ENCODE measurements at places on chromosomes 5 and 9.
A peak's percentile ranks its signal among the peaks of the same experiment; 100 is the strongest.

DNA sequence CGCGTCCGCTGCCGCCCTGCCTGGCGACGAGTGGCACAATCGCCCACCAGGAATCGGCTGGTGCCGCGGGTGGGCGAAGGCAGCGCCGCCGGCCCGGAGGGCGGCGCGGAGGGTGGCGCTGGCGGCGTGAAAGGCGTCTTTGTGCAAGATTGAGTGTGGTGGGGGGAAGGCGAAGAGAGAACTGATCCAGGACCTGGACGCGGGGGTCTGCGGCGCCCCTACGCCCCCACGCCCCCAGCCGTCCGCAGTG lies 4.6 kb upstream of the RGMB start:
- DNase-seq = no peak

DNA sequence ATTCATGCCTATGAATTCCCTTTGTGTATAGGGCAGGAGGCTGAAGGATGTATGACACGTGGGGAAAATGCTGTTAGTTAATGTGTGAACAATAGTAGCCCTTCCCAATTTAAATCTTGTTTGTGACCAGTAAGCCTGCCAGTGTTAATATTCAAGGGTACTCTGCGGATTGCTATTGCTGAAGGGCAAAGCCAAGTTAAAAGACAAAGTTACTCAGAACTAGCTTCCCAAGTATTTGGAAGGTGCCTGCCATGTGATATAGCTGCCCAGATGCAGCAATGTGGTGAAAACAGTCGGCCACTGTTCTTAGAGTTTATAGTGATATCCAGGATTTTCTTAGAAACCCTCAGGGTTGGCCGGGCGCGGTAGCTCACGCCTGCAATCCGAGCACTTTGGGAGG lies 34.6 kb downstream of the MARVELD2 start:
- DNase-seq = no peak

- DNase-seq = no peak
These were observed 70.1 kb upstream of the FSTL4 start for GRCh38 chr5:133682451-133682850.

- no peak for DNase-seq
These were observed 11.6 kb downstream of the C9orf57 start for GRCh38 chr9:72048850-72049249.

DNA sequence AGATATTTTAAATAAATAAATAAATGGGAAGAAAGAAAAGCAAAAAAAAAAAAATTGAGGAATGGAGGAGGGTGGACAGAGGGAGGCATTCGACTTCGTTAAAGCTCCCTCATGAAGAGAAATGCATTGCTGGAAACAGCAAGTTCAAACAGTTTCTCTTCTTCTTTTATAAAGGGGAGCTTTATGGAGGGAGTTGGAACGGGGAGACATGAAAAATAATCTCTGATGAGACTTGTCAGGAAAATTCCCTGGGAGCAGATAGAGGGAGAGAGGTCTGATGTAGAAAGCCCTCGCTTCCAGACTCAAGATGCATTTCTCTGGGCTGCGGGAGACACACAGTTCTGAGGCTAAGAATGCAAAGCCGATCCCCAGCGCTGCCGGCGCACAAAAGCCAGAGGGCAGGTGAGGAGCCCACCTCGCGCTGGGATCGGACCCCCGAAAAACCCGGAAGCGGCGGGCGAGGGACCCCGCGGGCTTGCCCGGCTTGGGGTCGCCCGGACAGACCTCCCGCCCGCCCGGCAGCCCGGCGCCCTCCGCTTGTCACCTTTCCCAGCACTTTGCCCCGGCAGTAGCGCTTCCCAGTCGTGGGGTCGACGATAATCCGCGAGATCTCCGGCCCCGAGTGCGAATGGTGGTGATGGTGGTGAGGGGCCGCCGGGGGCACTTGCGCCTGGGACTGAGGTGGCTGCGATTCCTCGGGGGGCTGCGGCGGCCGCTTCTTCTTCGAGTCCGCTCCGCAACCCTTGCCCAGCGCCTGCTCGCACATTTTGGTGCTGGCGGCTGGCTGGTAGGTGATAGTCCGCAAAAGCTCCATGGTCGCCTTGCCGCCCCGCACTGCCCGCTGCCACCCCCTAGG lies 512 bp downstream of the PLK2 start:
- no peak for DNase-seq

DNA sequence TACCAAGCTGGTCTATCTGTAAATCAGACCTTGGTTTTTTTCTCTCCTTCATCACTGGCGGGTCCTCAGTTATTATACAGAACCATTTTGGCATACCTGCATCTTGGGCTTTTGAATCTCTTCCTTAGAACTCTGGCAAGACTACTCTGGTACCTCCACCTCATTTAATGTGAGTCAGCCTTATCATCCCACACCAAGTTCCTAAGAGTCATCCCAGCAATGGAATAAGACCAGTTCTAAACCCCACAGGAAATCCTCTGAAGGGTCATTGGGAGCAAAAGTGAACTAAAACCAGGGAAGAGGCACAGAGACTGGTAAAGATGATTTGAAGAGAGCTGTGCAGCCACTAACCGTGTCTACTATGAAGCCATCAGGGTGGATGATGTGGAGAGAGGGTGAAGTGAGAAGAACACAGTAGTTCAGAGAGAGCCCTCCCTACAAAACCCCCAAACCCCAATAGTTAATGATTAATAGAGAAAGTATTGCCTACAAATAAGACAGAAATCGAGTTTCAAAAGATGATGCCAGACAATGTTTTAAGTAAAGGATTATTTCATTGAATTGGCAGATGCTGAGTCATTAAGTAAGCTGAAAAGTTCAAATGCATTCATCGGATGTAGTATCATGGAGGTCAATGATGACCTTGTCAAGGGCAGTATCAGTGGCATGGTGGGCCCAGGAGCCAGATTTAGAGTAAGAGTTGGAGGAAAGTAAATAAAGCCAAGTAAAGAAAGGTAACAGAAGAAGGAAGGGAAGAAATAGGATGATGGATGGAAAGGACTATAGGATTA lies 85.4 kb downstream of the PCSK1 start:
- no peak for DNase-seq

DNA sequence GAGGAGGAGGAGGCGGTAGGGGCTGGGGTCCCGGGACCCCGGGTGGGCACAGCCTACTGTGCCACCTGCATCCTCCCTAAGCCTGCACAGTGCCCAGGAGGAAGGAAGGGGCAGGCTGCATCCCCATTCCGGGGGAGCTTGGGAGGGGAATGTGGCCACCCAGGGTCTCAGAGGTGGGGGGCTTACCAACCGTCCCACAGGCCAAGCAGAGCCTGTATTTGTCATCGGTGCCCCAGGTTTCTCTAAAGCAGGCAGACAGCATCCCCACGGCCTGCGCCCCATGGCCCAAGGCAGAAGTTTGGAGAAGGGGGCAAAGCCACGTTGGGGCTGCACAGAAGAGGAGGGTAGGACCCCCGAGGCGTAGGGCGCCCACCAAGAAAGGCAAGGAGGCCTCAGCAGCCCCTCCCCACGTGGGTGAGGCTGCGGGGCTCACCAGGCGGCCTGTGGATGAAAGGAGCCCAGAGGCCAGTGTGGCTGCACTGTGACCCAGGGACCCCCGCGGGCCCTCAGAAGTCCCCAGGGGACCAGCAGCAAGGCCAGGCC lies 507 bp upstream of the GPSM1 start:
- DNase-seq = no peak

- no peak for DNase-seq
These were observed 173.4 kb downstream of the DNAH5 start for GRCh38 chr5:13771011-13771571.

DNA sequence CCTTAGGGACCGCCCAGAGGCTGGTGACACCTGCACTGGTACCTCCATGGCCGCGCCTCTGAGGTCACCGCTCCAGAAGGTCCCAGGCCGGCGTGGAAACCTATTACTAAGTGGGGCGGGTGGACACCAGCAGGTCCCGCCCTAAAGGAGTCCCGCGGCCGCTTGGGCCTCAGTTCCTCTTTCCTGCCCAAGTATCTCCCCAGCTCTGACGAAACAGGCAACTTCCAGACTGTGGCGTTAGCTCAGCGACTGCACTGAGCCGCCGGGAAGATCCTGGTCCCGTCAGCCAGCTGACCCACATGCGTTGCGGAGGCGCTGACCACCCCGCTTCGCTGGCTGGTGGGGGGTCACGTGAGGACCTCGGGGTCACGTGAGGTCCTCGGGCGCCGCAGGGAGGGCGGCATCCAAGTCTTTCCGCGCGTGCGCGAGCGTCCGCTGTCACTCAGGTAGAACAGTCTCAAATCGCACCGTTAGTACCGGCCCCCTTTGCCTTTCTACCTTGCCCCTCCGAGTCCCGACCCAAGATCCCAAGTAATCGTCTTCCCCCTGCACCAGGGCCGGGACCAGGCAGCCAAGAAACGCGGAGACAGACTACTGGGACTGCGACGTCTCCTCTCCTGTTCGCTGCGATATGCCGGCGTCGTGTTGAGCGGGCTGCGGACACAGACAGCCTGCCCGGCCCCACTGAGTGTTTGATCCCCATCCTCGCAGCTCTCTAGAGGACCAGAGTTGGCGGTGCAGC lies 53.7 kb upstream of the KDM4C start:
- peak; percentile 68 for DNase-seq

DNA sequence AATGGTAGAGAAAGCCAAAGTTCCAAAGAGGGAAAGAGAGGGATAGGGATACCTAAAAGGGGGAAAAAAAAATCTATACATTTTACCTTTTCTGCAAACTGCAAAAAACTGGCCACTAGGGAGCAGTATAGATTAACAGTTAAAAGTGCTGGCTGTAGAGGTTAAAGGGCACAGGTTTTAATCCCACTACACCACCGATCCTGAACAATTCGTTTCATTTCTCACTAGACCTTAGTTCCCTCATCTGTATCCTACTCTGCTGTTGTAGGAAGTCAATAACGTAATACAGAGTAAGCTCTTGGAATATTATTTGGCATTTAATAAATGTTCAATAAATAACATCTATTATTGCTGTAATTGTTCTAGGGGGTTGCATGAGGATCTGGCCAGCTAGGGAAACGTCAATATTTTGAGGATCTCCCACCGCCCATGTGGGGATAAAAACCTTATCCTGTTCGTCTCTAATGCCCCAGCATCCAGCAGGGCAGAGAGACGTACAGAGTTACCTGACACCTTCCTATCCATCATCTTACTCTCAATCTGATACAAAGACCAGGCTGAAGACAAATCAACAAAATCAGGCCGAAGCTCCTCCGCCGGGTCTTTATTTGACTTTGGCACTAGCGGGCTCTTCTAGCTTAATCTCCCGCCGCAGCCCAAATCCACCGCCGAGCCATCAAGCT lies 757 bp downstream of the CDC26 start:
- no peak for DNase-seq

DNA sequence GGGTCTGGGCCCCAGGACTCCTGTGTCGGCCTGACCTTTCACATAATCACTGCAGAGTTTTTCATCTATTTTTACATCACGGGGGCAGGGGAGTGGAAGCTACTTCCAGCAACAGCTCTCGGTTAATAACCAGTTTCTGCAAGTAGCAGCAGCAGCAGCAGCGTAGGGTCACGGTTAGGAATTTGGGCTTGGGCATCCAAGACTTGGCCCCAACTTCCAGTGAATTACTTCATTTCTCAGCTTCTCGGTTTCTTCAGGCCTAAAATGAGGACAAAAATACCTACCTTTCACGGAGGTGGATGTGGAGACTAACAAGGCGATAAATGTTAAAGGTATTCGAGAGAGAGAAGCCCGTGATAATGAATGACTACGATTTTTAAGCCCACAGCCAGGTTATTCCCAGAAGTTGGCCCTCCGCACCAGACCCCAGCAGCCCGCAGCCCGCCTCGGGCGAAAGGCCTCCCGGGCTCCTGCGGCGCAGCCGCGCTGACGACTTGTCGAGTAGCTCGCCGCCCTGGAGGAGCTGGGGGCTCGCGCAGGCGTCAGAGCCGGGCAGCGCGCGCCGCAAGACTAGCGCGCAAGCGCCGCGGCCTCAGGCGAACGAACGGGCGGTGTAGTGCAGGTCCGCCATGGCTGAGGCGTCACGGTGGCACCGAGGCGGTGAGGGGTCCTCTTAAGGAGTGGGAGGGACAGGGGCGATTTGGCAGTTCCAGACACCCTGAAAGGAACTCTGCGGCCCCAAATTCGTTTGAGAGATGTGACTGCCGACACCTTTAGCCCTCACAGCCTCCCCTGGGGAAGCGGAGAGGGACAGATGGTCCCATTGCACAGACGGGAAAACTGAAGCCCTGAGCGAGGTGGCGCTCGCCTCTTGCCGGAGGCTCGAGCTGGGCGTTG lies at the start of gene PKD2L2:
PKD2L2 (plus strand) TSS at position 595 of the 897 bp plus-strand sequence; CDS start at position 630, 35 bp downstream.
- DNase-seq = peak; percentile 31

DNA sequence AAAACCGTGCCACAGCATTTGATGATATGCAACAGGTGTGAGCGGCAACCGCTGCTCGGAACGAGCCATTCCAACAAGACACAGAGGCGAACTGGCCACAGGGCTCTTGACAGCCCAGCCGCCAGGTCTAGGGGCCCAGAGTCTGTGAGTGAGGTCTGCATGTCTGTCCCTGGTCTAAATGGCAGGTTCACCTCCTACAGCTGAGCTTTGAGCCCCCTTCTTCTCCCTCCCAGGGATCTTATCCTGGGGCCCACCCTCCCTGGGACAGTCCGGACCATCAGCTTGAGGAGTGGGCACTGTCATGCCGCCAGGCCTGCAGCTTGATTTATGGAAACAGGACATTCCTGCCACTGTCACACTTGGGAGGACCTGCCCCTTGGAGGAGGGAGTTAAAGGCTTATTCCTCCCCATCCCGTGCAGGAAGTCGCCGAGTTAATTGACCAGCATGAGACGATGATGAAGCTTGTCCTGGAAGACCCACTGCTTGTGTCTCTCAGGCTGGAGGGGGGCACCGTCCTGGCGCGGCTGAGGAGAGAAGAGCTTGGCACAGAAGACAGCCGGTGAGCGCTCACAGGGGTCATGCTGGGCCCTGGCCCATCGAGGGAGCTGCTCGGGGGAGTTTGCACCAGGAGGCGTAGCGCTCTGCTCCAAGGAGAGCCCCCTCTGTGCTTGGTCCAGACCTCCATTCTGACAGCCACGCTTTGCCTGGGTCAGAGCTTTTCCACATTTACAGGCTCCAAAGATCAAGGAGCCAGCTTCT lies 35.5 kb upstream of the LRRC14B start:
- no peak for DNase-seq

DNA sequence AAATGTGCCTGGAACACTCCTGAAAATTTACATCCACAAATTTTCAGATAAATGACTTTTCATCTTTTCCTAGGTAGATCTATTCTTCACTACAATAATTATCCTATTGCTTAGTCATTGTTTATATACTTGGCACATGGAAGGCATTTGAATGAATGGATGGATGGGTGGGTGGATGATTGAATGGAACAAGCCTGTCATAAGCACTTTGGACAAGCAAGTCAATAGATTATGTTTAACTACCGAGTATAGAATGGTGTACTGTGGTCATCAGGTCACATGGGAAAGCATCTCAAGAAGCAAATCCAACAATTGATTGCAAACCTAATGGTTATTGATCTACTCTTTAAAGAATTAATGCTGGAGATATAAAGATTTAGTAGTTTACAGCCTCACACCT lies 114.4 kb upstream of the DMRTA1 start:
- no peak for DNase-seq

- DNase-seq = no peak
These were observed 312.8 kb downstream of the FER start for GRCh38 chr5:109060378-109061025.

GRCh38 chr9:114928136-114928535 lies 2.3 kb downstream of the TNFSF8 start:
- no peak for DNase-seq

DNA sequence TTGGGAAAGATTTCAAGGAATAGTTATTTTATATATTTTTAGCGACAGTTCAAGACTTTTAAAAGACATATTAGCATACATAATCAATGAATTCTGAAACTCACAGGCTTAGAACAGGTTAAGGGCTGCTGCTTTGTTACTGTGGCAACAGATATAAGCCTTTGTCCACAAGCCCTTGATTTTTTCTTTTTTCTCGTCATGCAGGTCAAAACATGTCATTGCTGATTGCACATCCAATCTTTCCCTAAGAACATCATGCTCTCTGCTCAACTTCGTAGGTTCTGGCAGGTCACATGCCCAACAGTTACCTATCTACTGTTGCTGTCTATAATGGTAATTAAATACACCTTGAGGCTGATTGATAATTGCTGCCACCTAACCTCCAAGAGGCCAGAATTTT lies 172.5 kb upstream of the PTPRD start:
- DNase-seq = no peak

Data from esophagus squamous epithelium (tissue), 5 donors.